ENCODE measurements at places on chromosomes 6 and 20.
A peak's percentile ranks its signal among the peaks of the same experiment; 100 is the strongest.

GRCh38 chr6:82143041-82143481, 104.5 kb downstream of the IBTK start:
- DNase-seq: no peak

- no peak for DNase-seq
These were observed 154.7 kb downstream of the ARHGAP18 start for GRCh38 chr6:129555206-129555832.

- DNase-seq: no peak
These were observed 72.5 kb downstream of the PHACTR3 start for GRCh38 chr20:59676851-59677182.

- DNase-seq: no peak
These were observed 17.5 kb upstream of the ZSCAN9 start for GRCh38 chr6:28207510-28208110.

GRCh38 chr20:32070690-32071213, 18.7 kb downstream of the HCK start:
- DNase-seq: no peak

GRCh38 chr6:17762651-17763050, 55.9 kb upstream of the NUP153 start:
- no peak for DNase-seq

- no peak for DNase-seq
These were observed 4.6 kb upstream of the MYB start for GRCh38 chr6:135176464-135176863.

GRCh38 chr20:37378785-37379598, 33.1 kb downstream of the SRC start:
- DNase-seq: no peak

- no peak for DNase-seq
These were observed 71.9 kb upstream of the TOP1 start for GRCh38 chr20:40956542-40957264.

- DNase-seq: peak; percentile 34
These were observed 8.5 kb downstream of the TPD52L2 start for GRCh38 chr20:63873477-63873971.

GRCh38 chr6:144953552-144954240, 668.6 kb downstream of the UTRN start:
- DNase-seq: no peak

- no peak for DNase-seq
These were observed 21.3 kb downstream of the RNF217 start for GRCh38 chr6:124983383-124984083.

- no peak for DNase-seq
These were observed 255.6 kb downstream of the LRFN2 start for GRCh38 chr6:40331545-40331944.

- DNase-seq: no peak
These were observed 587.5 kb downstream of the CBLN4 start for GRCh38 chr20:55417836-55418235.
